ENCODE measurements at places on chromosomes 12 and 14. TPM values are rescaled to one million over a fixed set of nuclear protein-coding genes. Genes with fewer than 3 reads are reported as not detected.
A peak's percentile ranks its signal among the peaks of the same experiment; 100 is the strongest.

DNA sequence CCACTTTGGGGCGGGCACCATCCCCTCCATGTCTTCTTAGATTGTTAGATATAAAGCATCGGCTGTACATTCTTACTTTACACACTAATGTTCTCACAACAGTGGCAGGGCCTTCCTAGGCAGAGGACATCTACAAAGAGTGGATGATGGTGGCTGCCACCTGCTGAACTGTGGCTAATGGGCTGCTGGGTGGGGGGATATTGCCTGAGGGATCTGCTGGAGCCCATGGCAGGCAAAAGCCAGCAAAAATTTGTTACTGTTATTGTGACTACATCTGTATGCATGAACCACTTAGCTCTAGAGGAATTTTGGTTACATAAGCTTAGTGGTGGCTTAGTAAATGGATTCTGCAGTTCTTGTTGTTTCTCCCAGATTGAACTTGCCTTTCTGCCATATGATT lies 52.6 kb downstream of the DIP2B start:
- no peak for DNase-seq

DNA sequence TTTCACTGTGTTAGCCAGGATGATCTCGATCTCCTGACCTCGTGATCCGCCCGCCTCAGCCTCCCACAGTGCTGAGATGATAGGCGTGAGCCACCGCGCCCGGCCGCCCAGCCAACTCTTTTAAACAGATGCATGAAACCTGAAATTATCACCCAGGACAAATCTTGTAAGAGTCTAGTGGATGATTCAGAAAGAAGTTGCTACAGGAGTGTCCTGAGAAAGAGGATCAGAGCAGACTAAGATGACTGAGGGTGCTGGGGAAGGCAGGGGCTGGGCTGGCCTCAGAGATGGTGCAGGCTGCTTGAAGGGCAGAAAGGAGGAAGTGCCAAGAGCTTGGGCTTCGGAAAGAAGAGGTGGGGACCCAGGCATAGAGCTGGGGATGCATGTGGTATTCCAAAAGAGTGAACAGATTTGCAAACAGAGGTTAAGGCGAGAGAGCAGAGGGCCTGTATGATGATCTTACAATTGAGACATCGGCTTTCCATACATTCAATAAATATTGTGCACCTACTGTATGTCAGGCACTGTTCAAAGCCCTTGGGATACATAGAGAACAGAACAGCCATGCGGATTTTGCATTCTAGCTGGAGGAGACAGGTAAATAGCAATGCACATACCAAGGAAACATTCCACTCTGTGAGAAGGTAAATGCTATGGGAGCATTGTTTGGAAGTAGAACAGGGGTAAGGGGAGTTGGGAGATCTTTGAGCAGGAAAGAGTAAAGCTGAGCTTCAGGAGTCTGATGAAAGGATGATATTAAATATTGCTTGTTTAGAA lies 7.4 kb upstream of the CD9 start:
- DNase-seq, result no peak

- DNase-seq, result peak; percentile 75
Observed at GRCh38 chr12:84912198-84913128, at the start of gene SLC6A15. Gene SLC6A15 (minus strand): TSS chr12:84912799. CDS start chr12:84892120, 20,679 bp downstream.

DNA sequence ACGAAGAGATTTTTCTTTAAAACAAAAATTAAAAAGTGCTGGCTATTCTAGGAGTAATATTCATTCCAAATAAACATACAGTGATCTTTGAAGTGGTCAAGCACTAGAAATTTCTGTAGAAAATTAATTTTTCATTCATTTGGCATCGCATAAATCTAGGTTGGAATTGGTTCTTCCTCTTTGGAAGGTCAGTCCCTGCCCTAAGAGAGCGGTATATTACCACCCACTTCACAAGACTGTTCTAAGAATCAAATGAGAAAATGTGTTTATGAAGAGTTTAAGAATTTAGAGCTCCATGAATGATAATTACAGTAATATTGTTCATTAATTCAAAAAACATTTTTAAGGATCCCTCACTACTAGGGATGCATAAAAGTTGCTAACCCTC lies 444 bp upstream of the GEMIN2 start:
- DNase-seq, result no peak

The GYS2 gene
- not detected for total RNA-seq

- no peak for DNase-seq
Observed at GRCh38 chr12:49189731-49190716, 1.1 kb upstream of the TUBA1A start.

GRCh38 chr12:89706986-89707702 lies 1.5 kb downstream of the ATP2B1 start:
- no peak for DNase-seq

DNA sequence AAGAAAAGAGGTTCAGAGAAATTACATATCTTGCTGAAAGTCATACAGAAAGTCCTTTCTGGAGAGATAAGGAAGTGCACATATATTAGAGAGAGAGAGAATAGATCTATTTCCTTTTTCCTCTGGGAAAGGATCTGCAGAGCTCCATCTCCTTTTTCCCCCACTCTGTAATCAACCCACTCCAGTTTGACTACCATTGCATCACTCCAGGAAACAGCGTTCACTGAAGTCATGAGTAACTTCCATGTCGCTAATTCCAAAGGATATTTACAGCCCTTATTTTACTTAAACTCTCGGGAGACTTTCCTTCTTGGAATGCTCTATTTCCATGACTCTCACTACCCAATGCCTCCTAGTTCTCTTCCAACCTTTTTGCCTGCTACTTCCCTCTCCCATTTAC lies 72.5 kb upstream of the PARP11 start:
- DNase-seq, result no peak

DNA sequence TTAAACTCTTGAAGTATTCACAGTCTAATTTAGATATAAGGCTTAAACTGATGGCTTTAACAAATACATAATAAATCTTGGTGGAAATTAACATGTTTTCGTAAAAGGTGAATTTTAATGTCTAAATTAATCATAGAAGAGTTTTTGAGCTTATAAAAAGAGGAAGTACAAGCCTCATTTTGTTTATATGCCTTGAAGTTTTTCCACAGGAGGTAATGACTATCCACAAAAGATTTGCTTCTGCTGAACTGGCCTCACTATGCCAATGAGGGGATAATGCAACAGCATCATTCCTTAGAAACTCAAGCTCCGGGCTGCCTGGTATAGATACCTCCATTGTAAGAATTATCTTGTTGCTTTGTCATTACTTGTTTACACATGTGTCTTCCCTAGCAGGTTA lies 175.6 kb downstream of the DUSP6 start:
- DNase-seq, result no peak

The P2RX2 gene
- total RNA-seq, result not detected

The GLI1 gene
- 0.83 TPM for total RNA-seq

DNA sequence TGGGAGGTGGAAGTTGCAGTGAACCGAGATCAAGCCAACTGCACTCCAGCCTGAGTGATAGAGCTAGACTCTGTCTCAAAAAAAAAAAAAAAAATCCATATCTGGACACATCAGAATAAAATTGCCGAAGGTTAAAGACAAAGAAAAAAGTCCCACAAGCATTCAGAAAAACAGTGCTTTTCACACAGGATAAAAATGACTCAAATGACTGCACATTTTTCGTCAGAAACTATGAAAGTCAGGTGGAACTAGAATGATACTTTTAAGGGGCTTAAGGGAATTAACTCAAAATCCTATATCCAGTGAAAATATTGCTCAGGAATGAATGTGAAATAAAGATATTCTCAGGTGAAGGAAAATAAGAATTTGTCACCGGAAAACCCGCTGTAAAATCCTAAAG lies 12.9 kb downstream of the COPS7A start:
- DNase-seq, result no peak

GRCh38 chr12:93461503-93461902 lies 5.8 kb upstream of the MRPL42 start:
- DNase-seq, result no peak

DNA sequence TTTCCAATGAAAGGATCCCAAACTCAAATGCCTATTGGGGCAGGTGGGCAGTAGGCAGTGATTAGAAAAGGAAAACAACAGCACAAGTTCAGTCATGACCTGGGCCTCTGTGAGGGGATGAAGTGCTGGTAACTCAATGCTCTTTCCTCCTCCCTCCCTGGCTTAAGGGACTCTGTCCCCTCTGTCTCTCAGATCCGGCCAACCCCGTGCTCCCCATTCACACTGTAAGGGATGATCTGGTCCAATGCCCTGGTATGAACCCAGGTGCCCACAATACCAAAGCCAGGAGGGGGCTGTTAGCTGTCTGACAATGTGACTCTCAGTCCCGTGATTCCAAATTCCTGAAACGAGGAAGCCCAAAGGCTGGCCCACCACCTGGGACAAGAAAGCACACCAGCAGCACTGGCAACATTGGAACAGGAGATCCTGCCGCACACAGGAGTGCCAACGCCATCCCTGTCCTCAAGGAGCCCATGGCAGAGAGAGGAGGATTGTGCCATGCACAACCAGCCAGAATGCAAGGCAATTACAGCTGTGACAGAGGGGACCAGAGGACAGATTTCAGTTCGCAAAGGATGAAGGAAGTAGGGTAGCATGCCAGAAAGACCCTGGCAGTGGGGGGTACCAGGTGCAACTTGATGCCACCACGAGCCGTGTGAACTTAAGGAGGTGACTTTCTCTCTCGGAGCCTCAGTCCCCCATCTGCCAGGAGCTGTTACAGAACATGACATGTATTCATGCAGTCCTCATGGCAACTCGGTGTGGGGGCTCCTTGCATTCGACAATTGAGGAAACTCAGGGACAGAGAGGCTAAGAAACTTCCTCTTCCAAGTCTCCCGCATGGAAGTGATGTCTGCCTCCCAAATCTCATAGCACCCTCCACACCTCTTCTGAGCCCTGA lies 37.6 kb downstream of the SERPINA3 start:
- peak; percentile 60 for DNase-seq

- DNase-seq, result no peak
Observed at GRCh38 chr14:100994082-100994481, 90.6 kb upstream of the RTL1 start.

The PLBD1 gene
- total RNA-seq, result 33.8 TPM

The CBLN3 gene
- total RNA-seq, result 1.2 TPM

The PITPNM2 gene
- total RNA-seq, result 22.2 TPM

GRCh38 chr14:104639885-104640548 lies 35.4 kb upstream of the TMEM179 start:
- no peak for DNase-seq

DNA sequence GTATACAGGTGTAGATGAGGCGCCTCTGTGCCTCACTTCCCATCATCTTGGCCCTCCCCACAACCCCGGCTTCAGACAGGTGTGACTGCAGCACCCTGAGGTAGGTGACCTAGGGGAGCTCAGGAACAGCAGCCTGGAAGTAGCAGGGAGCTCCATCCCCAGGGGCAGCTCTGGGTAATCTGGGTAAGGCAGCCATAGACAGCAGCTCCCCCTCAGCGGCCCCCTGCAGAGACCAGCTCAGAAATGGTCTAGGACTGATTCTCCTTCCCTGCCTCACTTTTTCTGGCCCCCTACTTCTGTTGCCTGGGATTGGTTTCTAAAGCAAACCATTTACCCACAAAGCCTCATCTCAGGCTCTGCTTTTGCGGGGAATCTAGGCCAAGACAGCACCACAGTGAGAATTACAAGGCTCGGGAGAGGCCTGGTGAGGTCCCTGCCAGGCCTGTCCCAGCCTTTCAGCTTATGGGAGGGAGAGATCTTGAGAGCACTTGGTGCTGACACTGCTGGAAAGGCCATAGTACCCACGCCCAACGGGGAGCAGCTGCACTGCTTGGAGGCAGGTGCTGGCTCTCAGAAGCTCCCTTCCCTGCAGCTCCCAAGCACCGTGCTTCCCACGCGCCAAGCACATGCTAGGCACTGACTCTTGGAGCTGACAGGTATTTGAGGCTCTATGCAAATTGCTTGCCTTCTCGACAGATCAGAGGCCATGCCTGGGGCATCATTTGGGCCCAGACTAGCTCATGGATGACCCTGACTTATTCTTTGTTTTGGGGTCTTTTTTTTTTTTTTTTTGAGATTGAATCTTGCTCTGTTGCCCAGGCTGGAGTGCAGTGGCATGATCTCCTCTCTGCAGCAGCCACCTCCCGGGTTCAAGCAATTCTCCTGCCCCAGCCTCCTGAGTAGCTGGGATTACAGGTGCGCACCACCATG lies 45.1 kb upstream of the TRAF3 start:
- peak; percentile 33 for DNase-seq

The RDH12 gene
- not detected for total RNA-seq

- no peak for DNase-seq
Observed at GRCh38 chr14:51880835-51881580, 20.6 kb downstream of the GNG2 start.

Measured in cardiac septum (tissue), 1 donor.